GM18507 (cell line): ENCODE measurements at places on chromosomes 4 and X.

DNA sequence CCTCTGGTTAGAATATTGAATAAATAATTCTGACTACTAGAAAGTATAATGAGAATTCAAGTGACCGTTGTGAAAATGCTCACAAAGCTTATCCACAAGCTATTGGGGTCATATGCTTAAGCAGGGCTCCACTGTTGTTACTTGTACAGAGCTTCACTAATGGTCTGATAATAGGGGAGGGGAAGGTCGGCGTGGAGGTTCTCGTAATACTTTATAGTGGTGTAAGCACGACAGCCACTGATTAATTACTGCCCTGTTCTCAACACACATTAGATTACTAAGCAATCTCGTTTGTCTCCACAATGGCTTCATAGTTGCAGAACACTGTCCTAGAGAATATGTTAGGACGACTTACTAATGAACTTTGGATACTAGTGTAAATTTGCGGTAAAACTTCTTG, 11.6 kb downstream of the UNC5C start:
- no peak for DNase-seq

GRCh38 chrX:56968980-56969379, 26.4 kb downstream of the SPIN3 start:
- no peak for DNase-seq

- DNase-seq: no peak
These were observed 17.2 kb downstream of the ANXA3 start for GRCh38 chr4:78568640-78569305.

DNA sequence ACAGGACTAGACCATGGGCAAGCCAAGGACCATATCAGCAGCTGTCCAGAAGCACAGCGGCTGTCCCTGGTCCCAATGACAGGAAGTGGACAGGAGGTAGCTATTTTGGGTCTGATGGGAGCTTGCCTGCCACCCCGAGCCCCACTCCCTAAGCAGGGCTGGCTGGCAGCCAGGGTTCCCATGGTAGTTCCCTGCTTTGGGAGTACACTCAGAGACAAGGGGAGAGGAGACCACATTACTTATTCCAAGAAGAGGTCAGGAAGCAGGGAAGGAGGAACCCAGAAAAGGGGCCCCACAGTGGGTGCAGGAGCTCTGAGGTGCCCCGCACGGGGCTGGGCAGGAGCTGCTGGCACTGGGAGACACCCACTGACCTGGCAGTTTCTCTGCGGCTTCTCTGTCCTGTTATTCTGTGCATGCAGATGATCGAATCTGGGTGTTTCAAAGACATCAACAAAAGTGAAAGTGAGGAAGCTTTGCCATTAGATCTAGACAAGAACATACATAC, 36.3 kb downstream of the HTT-AS start:
- DNase-seq: no peak

DNA sequence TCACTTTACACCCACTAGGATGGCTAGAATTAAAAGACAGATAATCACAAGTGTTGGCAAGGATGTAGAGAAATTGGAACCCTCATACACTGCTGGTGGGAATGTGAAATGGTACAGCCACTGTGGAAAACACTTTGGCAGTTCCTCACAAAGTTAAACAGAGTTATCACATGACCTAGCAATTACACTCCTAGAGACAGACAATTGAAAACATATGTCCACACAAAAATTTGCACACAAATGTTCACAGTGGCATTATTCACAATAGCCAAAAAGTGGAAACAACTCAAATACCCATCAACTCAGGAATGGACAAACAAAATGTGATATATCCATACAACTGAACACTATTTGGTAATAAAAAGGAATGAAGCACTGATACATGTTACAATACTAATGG, 5.7 kb downstream of the ZNF280C start:
- DNase-seq: no peak

DNA sequence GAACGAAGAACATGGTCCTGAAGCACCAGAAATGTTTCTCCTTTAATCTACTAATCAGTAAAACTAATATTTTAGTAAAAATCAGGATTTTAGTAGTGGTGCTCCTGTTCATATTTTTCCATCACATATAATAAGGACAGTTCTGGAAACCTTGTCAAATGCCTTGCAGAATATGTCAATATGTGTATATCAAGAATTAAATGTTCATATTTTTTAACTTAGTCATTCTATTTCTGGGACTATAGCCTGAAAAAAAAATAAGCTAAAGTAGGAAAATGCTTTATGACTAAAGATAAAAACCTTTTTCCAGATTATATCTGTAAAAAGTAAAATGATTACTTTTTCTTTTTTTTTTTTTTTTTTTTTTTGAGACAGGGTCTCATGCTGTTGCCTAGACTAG, 65.1 kb downstream of the MAB21L2 start:
- no peak for DNase-seq

- no peak for DNase-seq
These were observed 20.6 kb downstream of the SORCS2 start for GRCh38 chr4:7212921-7213320.

GRCh38 chrX:140343226-140343868, 161.5 kb downstream of the SOX3 start:
- DNase-seq: no peak

DNA sequence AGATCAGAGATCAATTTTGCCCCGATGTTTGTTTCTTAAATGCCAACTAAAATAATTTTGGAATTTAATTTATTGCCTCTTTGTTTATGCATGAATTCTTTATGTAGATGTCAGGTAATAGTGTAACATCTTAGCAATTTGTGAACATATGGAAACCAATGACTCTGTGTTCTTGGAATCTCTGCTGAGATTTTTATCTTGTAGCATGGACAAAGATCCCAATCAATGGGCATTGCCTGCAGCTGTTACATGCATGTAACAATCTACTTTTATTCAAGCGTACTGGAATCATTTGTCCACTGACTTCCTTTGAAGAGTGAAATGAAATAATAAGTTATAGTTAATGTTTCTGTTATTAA, 61.6 kb upstream of the ARSJ start:
- DNase-seq: no peak

DNA sequence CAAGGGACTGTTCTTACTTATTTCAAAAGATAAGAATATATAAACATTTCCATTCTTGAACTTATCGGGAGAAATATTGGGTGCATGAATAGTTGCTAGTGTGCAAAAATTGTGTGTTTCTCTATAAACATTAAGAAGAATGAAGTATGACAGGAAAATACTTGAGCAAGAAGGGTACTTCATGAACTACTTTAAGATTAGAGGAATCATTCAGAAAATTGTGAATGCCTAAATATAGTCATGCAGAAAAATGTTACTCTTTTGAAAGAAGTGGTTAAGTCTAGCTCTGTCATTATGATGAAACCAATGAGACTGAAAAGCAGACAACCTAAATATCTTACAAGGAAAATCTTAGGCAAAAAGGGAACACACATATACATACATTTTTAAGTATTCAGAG, 207.8 kb upstream of the PCDH18 start:
- no peak for DNase-seq

DNA sequence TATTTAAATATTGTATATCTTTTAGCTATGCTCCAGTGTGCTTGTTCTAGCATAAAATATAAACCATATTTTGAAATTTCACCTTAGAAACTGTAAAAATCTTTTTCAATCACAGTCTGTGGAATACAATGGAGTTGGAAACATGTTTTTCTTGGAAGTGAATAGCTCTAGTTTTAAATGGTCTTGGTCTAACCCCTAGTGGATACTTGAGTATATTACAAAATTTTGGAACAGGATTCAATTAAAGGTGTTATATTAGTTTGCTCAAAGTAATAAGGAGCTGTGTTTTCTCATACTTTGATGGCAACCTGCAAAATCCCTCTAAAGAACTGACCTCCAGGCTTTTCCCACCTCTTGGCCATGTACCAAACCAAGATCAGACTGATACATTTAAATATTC, 48.2 kb downstream of the STK26 start:
- DNase-seq: no peak

- DNase-seq: no peak
These were observed 4.3 kb downstream of the CCNA2 start for GRCh38 chr4:121819216-121819965.

DNA sequence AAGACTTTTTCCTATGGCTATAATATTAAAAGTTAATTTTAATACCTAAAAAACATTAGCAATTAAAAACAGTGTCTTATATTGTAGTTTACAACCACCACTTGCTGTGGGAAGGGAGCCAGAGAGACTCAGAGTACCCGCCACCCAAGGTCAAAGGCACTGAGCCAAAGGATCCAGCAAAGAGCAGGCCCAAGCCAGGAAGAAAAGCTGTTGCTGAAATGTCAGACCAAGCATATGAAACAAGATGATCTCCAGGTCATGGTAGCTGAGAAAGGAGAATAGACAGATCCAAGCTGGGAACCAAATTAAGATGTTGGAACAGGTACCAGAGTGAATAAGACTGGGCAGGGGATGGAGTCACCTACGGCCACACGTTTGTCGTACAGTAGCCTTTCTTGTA, 18.8 kb upstream of the ATOH1 start:
- DNase-seq: no peak

- no peak for DNase-seq
These were observed 38.0 kb upstream of the IL21 start for GRCh38 chr4:122658818-122659295.

- no peak for DNase-seq
These were observed 41.5 kb downstream of the ENOX2 start for GRCh38 chrX:130861462-130861861.

DNA sequence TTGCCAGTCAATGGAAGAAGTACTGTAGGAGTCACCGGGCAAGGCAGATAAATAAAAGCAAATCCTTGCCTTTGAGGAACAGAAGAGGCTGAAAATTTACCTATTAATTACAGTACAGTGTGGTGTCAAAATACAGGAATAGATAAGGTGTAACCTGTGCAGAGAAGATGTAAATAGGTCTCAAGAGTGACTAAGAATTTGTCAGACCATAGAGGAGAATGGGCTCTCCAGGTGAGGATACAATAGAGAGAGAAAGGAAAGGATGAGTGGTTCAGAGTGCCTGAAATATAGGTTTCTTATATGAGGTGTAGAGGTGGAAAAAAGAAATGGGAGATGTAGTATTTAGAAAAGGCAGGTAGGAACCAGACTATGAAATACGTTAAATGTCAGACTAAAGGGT, 801 bp upstream of the ZC4H2 start:
- no peak for DNase-seq

- no peak for DNase-seq
These were observed 6.4 kb downstream of the PPEF2 start for GRCh38 chr4:75895744-75896314.

DNA sequence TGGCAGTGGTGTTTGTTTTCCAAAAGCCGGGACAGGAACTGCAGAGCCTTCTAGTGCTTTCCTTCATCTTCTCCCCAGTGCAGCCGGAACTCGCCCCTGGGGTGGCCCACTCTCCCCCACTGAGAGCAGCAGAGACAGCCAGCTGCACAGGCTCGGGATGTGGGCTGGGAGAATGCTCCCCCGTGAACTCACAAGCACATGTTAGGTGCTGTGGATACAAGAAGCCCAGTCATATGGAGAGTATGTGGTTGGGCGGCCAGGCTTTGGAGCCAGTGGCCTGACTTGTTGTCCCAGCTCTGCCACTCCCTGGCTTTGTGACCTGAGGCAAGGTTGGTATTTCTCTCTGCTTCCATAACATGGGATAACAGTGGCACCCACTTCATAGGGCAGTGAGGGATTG, 9.4 kb upstream of the KIAA0232 start:
- DNase-seq: no peak

DNA sequence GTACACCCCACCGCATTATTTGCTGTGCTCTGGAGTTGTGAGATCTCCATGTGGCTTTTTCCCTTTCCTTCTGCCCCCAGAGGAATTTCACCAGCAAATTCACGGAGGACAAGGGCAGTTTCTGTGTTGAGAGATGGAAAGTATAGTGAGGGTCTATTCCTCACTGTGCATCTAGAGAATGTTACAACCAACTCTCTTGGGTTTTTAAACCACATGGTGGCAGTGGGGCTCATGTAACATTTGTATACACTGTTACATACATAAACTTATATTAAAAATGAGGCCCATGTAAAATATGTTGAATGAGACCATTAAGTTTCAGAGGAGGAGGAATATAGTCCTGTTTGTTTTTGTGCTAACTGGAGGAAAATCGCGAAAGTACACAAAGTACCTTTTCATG, 909 bp upstream of the PRKG2 start:
- DNase-seq: no peak

- DNase-seq: no peak
These were observed 76.7 kb upstream of the HS3ST1 start for GRCh38 chr4:11505221-11505971.

DNA sequence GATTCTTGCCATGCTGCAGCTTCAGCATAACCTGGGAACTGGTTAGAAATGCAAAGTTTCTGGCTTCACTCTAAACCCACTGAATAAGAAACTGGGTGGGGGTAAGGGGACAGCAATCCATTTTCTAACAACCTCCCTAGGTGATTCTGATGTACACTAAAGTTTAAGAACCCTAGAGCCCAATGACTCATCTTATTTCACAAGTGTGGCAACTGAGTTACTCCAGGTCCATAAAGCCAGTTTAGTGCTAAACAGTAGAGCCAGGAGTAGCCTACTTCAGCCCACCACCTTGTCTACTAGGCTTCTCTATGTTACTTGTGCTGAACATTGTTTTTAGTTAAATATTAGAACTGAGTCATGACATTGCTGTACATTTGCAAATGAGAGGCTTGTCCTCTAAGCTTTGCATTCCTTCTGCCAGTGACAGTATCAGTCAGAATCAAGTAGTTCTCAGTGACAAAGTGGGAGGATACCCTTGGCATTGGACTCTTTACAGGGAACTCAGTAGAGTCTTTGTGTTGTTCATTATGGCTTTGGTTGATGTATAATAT, 518.0 kb downstream of the RPA4 start:
- DNase-seq: no peak

DNA sequence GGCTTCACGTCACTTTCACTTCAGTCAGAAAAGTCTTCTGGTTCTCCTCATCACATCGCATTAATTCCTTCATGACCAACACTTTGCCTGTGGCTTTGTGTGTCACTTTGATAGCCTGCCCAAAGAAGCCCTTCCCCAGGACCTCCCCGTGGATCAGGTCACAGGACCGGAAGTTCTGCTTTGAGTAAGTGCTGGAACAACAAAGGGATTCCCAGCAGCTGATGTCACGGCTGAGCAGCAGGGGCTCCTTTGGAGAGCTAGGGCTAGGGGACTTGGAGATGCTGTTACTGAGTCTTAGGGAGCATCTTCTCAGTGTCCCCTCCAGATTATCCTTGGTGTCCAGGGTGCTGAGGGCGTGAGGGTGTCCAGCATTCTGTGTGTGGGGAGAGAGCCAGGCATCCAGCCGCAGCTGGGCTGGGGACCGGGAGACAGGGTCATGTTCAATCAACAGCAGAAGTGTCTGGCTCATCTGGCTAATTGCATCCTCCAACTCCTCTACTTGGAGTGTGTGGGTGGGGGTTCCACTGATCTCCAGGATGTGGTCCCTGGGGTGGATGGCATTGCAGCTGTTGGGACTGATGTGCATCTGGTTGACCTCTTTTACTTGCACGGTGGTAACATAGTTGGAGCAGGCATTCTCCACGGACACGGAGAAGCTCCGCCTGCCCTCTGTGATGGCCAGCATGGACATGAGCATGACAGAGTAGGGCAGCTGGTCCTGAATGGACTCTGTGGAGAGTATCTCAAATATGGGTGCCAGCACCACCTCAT, 39.2 kb upstream of the ARHGAP6 start:
- no peak for DNase-seq

- no peak for DNase-seq
These were observed 68.5 kb downstream of the SPINK2 start for GRCh38 chr4:56752985-56753384.
